ENCODE measurements at places on chromosomes 6 and 20. TPM values are rescaled to one million over a fixed set of nuclear protein-coding genes. Genes with fewer than 3 reads are reported as not detected.

MEI4 gene
- total RNA-seq: 0.13 TPM

GNMT gene
- 3.6 TPM for total RNA-seq

- peaks cover 3% of the 10 kb centered on the region for H3K4me1 ChIP-seq
- no peaks in the 10 kb centered on the region for H3K36me3 ChIP-seq
- H3K27me3 ChIP-seq: no peaks in the 10 kb centered on the region
- no peak overlapping the region for H3K4me3 ChIP-seq
- peak; percentile 40 for ATAC-seq
- peak overlapping the region; percentile 11 for H3K27ac ChIP-seq
Observed at GRCh38 chr6:143223895-143224294, 163.2 kb downstream of the AIG1 start.

DNA sequence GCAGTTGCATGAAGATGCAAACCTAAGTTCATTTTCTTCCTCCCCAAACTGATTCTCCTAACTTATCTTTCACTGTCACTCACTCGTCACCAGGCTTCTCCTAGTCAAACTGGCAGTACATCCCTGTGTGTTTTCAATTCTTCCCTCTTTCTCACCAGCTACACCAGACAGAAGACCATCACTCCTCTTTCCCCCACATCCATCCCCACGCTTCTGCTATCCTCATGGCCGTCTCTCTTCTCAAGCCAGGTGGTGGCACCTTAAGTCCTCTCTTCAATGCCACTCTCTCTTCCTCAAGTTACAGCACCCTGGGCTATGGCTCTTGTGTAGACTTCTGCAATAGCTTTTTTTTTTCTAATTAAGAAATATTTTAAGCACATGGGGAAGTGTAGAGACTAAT is 14.4 kb upstream of the TREM2 start:
- no peaks in the 10 kb centered on the region for H3K36me3 ChIP-seq
- ATAC-seq: no peak
- H3K4me3 ChIP-seq: no peak overlapping the region
- no peak overlapping the region for H3K27ac ChIP-seq
- H3K4me1 ChIP-seq: no peaks in the 10 kb centered on the region

- no peaks in the 10 kb centered on the region for H3K36me3 ChIP-seq
- no peaks in the 10 kb centered on the region for H3K27me3 ChIP-seq
- H3K4me1 ChIP-seq: no peaks in the 10 kb centered on the region
- H3K27ac ChIP-seq: no peak overlapping the region
- no peak overlapping the region for H3K4me3 ChIP-seq
Observed at GRCh38 chr6:140620496-140620895, 1246.0 kb upstream of the CITED2 start.

GRCh38 chr6:127796713-127797112 is 104.1 kb downstream of the THEMIS start:
- H3K4me1 ChIP-seq: no peaks in the 10 kb centered on the region
- no peak overlapping the region for H3K27ac ChIP-seq
- no peaks in the 10 kb centered on the region for H3K27me3 ChIP-seq
- no peak overlapping the region for H3K4me3 ChIP-seq

DNA sequence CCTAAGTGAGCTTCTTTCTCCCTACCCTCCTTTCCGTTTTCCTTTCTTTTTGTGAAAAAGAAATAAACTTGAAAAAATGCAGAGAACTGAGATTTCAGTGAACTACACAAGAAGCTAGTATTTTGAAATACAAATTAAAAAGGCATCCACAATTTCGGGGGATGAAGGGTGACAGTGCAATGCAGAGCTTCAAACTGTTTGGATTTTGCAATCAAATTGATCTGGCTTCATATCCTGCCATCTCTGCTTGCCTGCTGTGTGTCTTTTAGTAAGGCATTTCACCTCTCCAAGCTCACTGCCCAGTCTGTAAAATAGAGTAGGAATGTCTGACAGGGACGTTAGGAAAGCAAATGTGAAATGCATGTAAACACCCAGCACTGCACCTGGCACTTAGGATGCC is 258.0 kb downstream of the HACE1 start:
- no peaks in the 10 kb centered on the region for H3K4me1 ChIP-seq
- H3K4me3 ChIP-seq: no peak overlapping the region
- H3K27ac ChIP-seq: no peak overlapping the region

DNA sequence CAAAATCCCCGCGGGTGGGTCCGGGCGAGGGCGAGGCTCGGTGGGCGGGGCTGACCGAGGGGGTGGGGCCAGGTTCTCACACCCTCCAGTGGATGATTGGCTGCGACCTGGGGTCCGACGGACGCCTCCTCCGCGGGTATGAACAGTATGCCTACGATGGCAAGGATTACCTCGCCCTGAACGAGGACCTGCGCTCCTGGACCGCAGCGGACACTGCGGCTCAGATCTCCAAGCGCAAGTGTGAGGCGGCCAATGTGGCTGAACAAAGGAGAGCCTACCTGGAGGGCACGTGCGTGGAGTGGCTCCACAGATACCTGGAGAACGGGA is 809 bp downstream of the HLA-G start:
- H3K27ac ChIP-seq: no peak overlapping the region
- no peaks in the 10 kb centered on the region for H3K36me3 ChIP-seq
- H3K27me3 ChIP-seq: peaks cover 62% of the 10 kb centered on the region
- no peak overlapping the region for H3K4me3 ChIP-seq
- no peaks in the 10 kb centered on the region for H3K4me1 ChIP-seq
- no peak for ATAC-seq

- no peak overlapping the region for H3K4me3 ChIP-seq
- no peak overlapping the region for H3K27ac ChIP-seq
- no peak for ATAC-seq
- H3K4me1 ChIP-seq: no peaks in the 10 kb centered on the region
Observed at GRCh38 chr20:54140927-54141566, 32.7 kb downstream of the CYP24A1 start.

DNA sequence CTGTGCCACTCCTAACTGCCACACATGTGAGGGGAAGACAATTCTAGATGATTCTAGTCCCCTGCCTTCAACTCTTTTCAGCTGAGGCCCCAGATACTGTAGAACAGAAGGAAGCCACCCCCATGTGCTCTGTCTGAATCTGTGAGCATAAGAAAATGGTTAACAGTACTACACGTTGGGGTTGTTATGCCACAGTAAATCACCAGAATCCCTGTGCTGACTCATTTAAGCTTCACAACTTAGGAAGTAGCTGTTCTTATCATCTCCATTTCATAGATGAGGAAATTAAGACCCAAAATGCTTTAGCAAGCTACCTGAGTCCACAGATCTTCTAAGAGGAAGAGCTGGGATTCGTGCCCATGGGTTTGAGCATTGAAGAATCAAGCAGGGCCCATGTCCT is 27.4 kb upstream of the SCRT2 start:
- no peaks in the 10 kb centered on the region for H3K4me1 ChIP-seq
- no peak overlapping the region for H3K4me3 ChIP-seq
- H3K36me3 ChIP-seq: no peaks in the 10 kb centered on the region
- no peak overlapping the region for H3K27ac ChIP-seq

GRCh38 chr6:151341476-151342195 is 49.7 kb downstream of the ZBTB2 start:
- no peaks in the 10 kb centered on the region for H3K36me3 ChIP-seq
- no peak for ATAC-seq
- H3K4me1 ChIP-seq: no peaks in the 10 kb centered on the region
- H3K27ac ChIP-seq: no peak overlapping the region
- H3K4me3 ChIP-seq: no peak overlapping the region

Measured in gastroesophageal sphincter (tissue), 4 donors.